ENCODE measurements at places on chromosomes 5 and 9. TPM values are rescaled to one million over a fixed set of nuclear protein-coding genes. Genes with fewer than 3 reads are reported as not detected.

GRCh38 chr5:98069876-98070512, 703.5 kb upstream of the RGMB start:
- no peaks in the 10 kb centered on the region for H3K27me3 ChIP-seq
- no peaks in the 10 kb centered on the region for H3K36me3 ChIP-seq
- no peak for DNase-seq
- H3K4me3 ChIP-seq = no peak overlapping the region

IL31RA gene
- total RNA-seq = not detected

STPG3 gene
- not detected for total RNA-seq

FBXW11 gene
- total RNA-seq = 64.8 TPM

- no peaks in the 10 kb centered on the region for H3K4me1 ChIP-seq
- H3K4me3 ChIP-seq = no peak overlapping the region
- no peak overlapping the region for H3K27ac ChIP-seq
- no peaks in the 10 kb centered on the region for H3K36me3 ChIP-seq
- H3K27me3 ChIP-seq = no peaks in the 10 kb centered on the region
- no peak for DNase-seq
Observed at GRCh38 chr5:6455571-6456200, 7.0 kb downstream of the UBE2QL1 start.

PCDHGA5 gene
- 1.7 TPM for total RNA-seq

DNA sequence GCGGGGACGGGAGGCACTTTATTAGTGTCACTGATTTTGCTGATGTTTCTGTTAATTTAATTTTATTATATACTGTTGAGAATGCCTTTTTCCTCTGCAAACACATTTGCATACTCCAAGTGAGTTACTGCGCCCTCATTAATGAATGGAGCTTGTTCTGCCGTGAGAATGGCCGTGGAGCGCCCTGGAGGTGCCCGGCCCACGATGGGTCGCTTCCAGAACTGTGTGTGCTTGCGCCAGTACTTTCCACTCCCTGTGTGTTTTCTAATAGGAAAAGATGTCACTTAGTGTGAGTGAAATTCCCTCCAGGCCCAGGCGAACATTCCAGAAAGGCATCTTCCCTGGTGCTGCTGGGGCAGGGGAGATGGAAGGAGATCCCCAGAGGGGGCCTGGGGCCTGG, 30.1 kb downstream of the NDUFS6 start:
- H3K4me3 ChIP-seq = no peak overlapping the region
- DNase-seq = no peak
- H3K27me3 ChIP-seq = no peaks in the 10 kb centered on the region
- no peak overlapping the region for H3K27ac ChIP-seq

DNA sequence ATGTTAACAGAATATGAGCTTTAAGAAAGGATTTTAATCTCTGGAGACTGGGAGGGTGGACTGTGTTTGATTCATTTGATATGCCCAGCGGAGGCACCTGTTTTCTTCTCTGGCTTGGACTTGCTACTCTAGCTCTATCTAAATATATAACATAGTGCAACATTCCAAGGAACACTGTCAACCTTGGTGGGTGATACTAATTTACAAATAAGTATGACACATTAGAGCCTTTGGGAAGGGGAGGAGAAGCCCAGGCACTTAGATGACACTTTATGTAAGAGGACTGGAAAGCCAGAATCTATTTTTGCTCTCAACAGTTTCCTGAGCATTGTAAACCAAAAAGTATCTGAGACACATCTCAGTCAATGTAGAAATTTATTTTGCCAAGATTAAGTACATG, 83.4 kb upstream of the SHISAL2B start:
- H3K27ac ChIP-seq = no peak overlapping the region
- no peaks in the 10 kb centered on the region for H3K4me1 ChIP-seq
- DNase-seq = no peak
- no peaks in the 10 kb centered on the region for H3K27me3 ChIP-seq

DNA sequence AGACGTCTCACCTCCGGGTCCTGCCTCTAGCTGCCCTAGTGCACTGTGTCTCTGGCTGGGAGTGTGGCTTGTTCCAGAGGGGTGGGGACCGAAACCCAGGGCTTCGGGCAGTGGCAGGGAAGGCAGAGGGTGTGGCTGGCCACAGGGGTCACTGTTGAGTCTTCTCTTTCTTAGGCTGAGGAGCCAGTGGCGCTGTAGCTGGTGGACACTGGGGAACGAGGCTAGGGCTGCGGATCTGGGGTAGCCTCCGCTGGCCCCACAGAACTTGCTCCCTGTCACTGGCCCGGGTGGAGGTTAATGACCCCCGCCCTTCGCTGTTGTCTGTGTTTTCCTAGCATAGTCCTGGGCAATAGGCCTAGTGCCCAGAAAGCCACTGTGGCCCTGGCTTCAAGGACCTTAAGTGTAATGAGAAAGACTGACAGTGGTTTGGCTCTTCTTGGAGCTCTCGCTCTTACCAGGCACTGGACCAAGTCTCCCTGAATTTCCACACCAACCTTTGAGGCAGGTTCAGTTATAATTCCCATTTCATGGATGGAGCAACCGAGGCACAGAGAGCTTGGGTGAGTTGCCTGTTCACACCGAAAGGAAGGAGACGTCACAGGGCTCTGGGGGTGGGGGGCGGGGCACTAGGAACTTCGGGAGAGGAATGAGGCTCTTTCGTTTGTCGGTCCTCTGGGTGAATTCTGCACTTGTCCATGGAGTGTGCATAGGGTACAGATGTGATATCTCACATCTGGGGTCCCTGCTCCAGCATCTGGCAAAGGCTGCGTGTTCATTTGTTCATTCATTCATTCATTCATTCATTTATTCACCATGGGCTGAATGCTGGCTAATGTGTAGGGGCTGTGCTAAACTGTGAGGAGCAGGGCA, 4.8 kb upstream of the IER5L start:
- H3K4me3 ChIP-seq = no peak overlapping the region
- H3K27me3 ChIP-seq = peaks cover 13% of the 10 kb centered on the region
- no peak for DNase-seq
- peaks cover 4% of the 10 kb centered on the region for H3K4me1 ChIP-seq
- no peaks in the 10 kb centered on the region for H3K36me3 ChIP-seq
- H3K27ac ChIP-seq = no peak overlapping the region

- H3K4me3 ChIP-seq = no peak overlapping the region
- peaks cover 11% of the 10 kb centered on the region for H3K4me1 ChIP-seq
- no peaks in the 10 kb centered on the region for H3K27me3 ChIP-seq
- H3K27ac ChIP-seq = no peak overlapping the region
- DNase-seq = no peak
Observed at GRCh38 chr9:79604921-79605562, 33.3 kb downstream of the TLE4 start.

TEK gene
- total RNA-seq = not detected

DNA sequence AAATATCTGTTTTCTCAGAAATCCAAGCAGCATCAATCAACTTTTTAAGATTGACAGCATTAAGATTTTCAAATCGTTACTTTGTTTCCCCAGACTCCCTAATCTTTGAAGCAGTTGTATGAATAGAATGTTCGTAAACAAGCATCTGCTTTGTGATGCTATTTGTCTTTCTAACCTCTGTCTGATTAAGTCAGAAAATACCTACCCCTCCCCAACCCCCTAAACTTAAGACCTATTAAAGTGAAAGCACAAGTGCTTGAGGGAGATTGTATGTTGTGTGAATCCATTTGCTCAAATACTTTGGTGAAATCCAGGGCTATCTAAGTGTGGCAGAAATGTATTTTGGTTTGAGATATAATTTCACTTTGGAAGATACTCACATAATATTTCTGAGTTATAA, 47.9 kb upstream of the C5orf47 start:
- H3K4me3 ChIP-seq = no peak overlapping the region
- no peak for DNase-seq
- H3K36me3 ChIP-seq = peaks cover 9% of the 10 kb centered on the region
- H3K4me1 ChIP-seq = no peaks in the 10 kb centered on the region
- H3K27ac ChIP-seq = no peak overlapping the region

LOX gene
- total RNA-seq = not detected

GRCh38 chr5:105885266-105885665, 1785.5 kb downstream of the EFNA5 start:
- no peak for DNase-seq
- no peaks in the 10 kb centered on the region for H3K4me1 ChIP-seq
- H3K27me3 ChIP-seq = no peaks in the 10 kb centered on the region
- no peaks in the 10 kb centered on the region for H3K36me3 ChIP-seq
- H3K4me3 ChIP-seq = no peak overlapping the region
- H3K27ac ChIP-seq = no peak overlapping the region

DNA sequence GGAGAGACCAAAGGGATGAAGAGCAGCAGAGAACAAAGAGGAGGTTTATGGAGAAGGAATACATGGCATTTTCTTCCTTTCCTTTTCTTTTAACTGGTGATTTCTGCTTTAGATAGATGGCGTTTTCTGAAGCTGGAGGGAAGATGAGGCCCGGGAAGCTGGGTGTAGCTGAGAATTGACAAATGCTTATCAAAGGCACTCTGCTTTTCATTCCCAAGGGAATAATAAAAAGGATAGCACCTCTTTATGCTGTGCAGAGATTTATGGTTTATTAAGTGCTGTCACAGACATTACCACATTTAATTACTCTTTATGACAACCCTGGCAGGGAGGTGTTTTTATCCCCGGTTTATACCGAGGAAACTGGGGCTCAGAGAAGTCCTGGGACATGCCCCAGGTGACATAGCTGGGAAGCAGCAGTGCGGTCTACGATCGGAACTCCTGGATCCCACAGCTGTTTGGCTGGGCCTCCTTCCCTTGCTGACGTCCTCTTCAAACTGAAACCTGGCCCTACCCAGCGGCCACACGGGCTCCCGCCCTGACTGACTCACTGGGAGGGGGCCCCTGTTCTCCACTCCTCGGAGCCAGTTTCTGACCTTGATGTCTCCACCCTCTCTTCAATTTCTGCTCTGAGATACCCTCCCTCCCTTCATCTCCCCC, 8.2 kb upstream of the EPB41L4B start:
- H3K4me1 ChIP-seq = no peaks in the 10 kb centered on the region
- peaks cover 4% of the 10 kb centered on the region for H3K27me3 ChIP-seq
- H3K36me3 ChIP-seq = no peaks in the 10 kb centered on the region
- no peak overlapping the region for H3K27ac ChIP-seq

Measured in B cell (primary cell).